ENCODE measurements at places on chromosomes 12 and 14. TPM values are rescaled to one million over a fixed set of nuclear protein-coding genes. Genes with fewer than 3 reads are reported as not detected.
A peak's percentile ranks its signal among the peaks of the same experiment; 100 is the strongest.

Gene CIROP
- not detected for total RNA-seq

Gene TPPP2
- total RNA-seq, result not detected

Gene CAPZA3
- not detected for total RNA-seq

Gene MYF5
- total RNA-seq, result not detected

- no peak for DNase-seq
These were observed 67.6 kb upstream of the TTC7B start for GRCh38 chr14:90883782-90884181.

- no peak for DNase-seq
These were observed 449.9 kb downstream of the DPF3 start for GRCh38 chr14:72443991-72444441.

DNA sequence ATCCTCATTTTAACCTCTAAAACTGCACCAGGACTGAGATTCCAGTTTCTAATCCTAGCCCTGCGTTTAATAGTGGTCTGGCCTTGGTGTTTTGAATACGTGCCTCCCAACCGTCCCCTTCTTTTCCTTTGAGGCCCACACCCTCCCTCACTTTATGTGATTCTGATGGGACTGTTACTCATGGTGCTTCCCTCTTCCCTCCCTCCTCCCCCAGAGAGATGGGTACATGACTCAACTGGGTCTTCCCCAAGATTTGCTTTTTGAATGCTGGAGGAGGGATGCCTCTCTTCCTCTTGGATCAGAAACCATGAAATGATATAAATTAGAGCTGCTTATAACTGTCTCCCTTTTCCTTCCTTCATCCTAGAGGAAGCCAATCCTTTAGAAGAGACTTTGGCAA is 8.2 kb upstream of the PPP2R5E start:
- no peak for DNase-seq

- DNase-seq, result no peak
These were observed 352.9 kb upstream of the SEL1L start for GRCh38 chr14:81886588-81886987.

DNA sequence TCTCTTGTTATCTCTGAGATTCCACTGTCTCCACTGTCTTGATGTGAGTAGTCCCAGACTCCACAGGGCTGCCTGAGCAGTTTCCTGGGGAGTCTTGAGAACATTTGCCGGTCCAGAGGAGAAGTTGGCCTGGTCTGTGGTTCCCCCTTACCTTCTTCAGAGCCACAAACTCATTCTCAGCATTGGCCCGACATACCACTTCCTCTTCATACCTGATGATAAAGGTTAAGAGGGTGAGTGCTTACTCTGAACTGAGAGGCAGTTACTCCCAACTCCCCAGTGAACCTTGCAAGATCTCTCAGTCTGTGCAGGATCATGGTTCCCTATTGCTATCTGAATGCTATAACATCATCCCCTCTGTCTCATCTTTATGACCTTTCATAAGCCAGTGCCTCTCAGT is 2.6 kb downstream of the KRT84 start:
- no peak for DNase-seq

DNA sequence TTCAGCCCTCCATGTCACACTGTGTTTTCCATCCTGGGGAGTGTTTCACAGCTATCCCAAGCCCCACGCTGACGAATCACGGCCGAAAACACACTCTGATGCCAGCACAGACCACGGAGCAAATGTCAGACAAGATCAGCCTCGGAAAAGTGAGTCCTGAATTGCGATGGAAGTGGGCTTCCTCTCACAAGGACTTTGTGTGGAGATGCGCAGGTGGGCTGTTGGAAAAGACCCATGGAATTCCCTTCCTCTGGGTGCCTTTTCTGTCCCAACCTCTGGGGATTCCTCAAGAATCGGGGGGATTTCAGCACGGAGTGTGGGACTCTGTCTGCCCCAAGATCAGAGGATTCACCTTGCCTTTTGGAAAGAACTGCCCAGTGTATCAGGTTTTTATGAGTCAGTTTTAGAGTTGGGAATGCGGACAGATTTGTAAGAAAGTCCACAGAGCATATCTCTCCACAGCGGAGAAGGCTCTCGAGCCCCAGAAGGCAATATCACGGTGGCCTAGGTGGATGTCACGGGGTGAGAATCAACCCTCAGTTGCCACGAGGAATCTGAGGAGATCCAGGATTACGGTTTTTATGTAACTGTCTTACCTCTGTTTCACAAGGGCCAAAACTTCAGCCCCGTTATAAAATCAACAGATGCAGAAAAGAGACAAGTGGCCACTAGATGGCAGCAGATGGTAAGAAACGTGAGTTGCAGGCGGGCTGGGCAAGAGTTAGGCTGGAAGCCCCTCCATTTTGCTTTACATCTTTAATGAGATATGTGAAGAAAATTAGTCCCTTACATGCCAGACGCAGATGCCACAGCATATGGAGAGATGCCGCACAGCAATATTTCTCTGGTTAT is 201.9 kb downstream of the DAD1 start:
- DNase-seq, result peak; percentile 50

DNA sequence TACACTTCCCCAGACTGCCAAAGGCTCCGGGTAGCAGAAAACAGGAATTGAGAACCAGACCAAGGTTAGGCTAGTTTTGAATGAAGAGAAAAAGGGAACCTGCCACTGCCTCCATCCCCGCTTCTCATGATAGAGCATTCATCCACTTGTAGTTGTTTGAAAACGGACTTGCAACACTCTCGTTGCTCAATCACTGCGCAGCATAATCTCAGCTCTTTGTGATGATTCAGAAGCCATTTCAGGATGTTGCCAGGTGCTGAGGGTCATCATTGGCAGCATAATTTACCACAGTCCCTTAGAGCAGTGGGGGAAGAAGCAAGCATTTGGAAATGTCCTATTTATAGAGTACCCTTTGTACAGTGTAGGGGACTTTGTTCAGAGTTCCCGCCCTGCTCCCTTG is 25.6 kb downstream of the KCNK13 start:
- DNase-seq, result peak; percentile 54

Measured in lower lobe of right lung (tissue), 2 donors.